ENCODE measurements at places on chromosomes 12 and 14.

- DNase-seq, result no peak
Observed at GRCh38 chr12:83265808-83266207, 579.1 kb downstream of the TMTC2 start.

- no peak for DNase-seq
Observed at GRCh38 chr14:60958146-60958545, 22.7 kb downstream of the TRMT5 start.

GRCh38 chr14:98599082-98599481 is 672.9 kb downstream of the BCL11B start:
- DNase-seq, result no peak

GRCh38 chr14:61296719-61297502 is 15.8 kb upstream of the TMEM30B start:
- no peak for DNase-seq

GRCh38 chr14:58455593-58456265 is 28.2 kb downstream of the KIAA0586 start:
- DNase-seq, result no peak

DNA sequence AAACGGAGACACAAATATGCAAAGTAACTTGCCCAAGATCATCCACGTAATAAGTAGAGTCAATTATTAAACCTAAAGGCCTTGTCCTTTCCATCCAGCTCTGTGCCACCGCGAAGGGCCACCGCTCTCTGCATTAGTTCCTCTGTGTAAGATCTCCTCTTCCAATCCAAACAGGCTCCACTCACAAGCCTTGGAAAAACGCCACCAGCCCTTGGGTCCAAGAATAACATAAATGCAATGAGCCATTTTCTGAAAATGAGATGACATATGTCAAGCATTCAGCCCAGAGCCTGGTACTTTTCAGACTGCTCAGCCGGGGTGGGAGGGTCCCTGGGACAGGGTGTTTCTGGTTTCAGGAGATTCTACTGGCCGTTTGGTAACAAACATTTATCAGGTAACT is 30.0 kb downstream of the DGLUCY start:
- DNase-seq, result no peak

- no peak for DNase-seq
Observed at GRCh38 chr12:89129167-89129870, 223.0 kb downstream of the DUSP6 start.

- no peak for DNase-seq
Observed at GRCh38 chr14:68528040-68528687, 264.7 kb downstream of the ZFP36L1 start.

- no peak for DNase-seq
Observed at GRCh38 chr12:94641283-94641682, 9.1 kb downstream of the TMCC3 start.

- no peak for DNase-seq
Observed at GRCh38 chr12:79690142-79690637, 574 bp downstream of the PAWR start.

DNA sequence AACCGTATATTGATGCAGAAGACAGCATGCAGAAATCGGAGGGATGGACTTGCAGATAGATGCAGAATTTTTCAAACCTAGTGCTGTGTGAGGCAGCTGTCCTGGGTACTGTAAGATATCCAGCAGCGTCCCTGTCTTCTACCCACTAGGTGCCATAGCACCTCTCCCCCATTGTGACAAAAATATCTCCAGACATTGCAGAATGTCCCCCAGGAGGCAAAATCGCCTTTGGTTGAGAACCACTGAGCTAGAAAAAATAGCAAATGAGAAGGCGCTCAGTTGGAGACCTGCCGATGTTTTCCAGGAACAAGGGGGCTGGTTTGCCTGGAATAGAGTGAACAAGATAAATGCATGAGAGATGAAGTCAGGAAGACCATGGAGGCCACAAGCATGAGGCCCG is 67.9 kb upstream of the TMEM132D start:
- no peak for DNase-seq

DNA sequence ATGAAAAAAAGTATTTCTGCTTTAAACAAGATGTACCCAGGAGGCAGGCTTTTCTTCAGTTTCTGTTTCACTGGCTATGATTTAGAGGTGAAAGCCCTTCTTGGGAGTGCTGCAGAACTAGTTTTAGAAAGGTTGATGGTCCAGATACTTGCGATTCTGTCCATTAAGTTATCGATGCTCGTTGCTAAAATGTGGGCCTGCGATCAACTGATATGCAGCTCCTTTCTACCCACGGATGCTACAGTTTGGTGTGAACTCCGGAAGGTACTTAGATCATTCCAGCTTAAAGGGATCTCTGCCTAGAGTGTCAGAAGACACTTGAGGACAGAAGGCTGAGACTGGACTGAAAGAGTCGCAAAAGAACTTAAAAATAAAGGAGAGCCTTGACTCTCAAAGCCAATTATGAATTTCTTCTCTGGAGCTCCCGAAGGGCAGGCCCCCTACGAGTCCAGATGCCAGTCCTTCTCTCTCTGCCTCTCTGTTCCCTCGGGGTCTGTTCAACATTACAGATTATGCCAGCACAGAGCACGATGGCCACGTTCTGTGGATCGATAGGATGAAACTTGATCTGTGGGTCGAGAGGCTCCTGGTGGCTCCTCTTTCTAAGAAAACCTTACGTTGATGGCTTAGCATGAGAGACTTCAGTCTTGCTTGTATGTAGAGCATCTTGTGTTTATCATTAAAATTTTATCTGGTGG is 40.0 kb downstream of the FBXW8 start:
- DNase-seq, result peak; percentile 90

DNA sequence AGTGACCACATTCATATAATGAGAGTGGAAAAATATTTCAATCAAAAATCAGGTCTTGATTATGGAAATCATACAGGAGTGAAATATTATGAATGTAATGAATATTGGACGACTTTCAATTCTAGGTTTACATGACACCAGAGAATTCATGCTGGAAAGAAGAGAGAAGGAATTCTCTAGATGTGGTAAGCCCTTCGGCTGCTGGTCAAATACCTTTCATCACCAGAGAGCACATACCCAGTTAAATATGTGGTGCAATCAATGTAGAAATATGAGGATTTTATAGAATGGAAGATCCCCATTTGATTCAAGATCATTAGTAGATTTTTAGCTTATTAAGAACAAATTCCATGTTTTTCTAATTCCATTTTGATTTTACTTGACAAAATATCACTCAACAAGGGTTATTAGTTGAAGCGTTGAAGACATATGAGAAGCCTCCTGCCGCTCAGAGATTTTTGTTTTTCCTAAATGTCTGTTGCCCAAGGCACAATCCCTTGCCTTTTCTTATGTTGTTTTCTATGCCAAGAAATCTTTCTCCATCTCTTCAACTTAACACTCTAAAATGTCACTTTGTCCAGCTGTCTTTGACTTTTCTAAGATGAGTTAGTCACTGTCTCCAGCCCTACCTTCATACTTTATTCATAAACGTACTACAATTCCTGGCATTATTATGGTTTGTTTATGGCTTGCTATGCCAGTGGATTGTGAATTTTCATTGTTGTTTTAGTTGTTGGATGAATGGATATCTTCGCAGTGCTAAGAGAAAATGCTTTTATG is 72.8 kb upstream of the ZDHHC17 start:
- DNase-seq, result no peak

GRCh38 chr14:61351477-61351876 is 30.1 kb downstream of the PRKCH start:
- DNase-seq, result no peak

- no peak for DNase-seq
Observed at GRCh38 chr14:57485635-57486034, 8.0 kb downstream of the CCDC198 start.

- no peak for DNase-seq
Observed at GRCh38 chr14:106789318-106789717, 1262.9 kb downstream of the TMEM121 start.

- peak; percentile 30 for DNase-seq
Observed at GRCh38 chr12:118714051-118714460, 267.3 kb upstream of the SRRM4 start.

DNA sequence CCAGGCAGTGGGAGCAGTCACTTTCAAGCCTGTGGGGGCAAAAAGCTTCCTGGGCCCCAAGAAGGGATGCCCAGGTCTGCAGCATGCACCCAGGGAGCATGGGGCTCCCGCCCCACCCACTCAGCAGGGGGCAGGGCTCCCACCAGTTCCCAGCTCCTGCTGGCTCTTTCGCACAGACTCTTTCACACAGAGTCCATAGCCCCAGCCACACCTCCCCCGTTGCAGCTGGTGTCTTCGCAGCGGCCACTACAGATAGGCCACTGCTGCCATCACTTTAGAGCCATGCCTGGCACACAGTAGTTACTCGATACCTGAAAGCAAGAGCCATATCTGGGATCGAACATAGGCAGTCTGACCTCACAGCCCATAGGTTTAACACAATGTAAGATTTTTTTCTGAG is 98.2 kb downstream of the NUAK1 start:
- no peak for DNase-seq

GRCh38 chr14:85897808-85898207 is 367.9 kb downstream of the FLRT2 start:
- no peak for DNase-seq

- no peak for DNase-seq
Observed at GRCh38 chr12:65934480-65935115, 110.3 kb downstream of the HMGA2 start.

GRCh38 chr12:127811988-127812387 is 455.0 kb upstream of the TMEM132C start:
- DNase-seq, result peak; percentile 59

GRCh38 chr14:33851931-33852330 is 98.9 kb downstream of the EGLN3 start:
- DNase-seq, result no peak

DNA sequence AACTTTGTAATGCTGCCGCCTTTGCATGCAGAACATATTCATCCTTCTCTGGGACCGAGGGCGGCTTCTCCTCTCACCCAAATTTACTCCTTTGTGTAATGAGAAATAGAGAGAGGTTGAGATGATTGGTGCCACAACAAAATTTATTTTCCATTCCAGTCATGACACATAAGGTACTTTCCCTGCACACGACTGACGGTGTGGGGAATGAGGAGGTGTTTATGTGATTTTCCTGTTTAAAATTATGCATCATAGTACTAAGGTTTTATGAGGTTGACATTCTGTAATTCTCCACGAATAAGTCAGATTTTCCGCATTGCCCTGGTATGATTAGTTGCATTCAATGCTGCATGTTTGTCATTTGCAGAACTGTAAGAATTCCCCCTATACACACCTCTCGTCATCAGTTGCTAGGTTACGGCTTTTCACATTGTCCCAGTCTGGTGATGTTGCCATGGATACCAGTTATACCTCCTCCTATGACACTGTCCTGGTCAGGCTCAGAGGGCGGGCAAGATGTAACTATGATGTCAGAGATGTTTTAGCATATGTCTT is 23.1 kb downstream of the BICDL1 start:
- peak; percentile 70 for DNase-seq

- DNase-seq, result no peak
Observed at GRCh38 chr12:49366096-49366651, 1.1 kb upstream of the SPATS2 start.

DNA sequence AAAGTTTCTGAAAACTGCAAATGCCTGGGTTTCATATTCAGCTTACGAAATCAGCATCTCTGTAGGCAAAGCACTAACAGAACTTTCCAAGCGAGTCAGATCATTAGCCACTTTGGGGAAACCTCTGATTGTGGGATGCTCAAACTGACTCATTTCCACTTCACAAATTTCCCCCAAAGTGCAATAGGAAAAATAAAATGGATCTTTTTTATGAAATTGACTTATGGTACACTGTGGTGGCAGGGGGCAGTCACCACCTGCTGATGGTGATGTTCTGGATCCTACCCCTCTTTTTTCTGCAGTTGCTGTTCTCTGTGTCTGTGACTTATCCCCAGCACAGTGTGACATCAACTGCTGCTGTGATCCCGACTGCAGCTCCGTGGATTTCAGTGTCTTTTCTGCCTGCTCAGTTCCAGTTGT is 5.6 kb downstream of the TCTN1 start:
- no peak for DNase-seq

GRCh38 chr12:17976202-17976601 is 113.8 kb downstream of the RERGL start:
- no peak for DNase-seq

DNA sequence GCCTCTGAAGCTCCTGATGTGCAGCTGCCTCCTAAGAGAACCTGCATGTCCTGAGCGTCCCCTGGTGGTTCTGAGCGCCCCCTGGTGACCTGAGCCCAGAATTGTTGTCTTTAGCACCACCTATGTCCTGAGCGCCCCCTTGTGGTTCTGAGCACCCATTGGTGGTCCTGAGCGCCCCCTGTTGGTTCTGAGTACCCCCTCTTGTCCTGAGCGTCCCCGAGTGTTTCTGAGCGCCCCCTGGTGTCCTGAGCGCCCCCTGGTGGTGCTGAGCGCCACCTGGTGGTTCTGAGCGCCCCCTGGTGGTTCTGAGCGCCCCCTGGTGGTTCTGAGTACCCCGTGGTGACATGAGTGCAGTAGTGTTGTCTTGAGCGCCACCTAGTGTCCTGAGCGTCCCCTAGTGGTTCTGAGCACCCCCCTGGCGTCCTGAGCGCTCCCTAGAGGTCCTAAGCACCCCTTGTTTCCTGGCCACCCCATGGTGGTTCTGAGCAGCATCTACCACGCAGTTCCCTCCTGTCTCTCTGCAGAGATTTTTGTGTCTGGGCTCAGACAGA is 782.5 kb downstream of the TMEM121 start:
- DNase-seq, result no peak

- DNase-seq, result no peak
Observed at GRCh38 chr12:18470251-18470650, 208.9 kb downstream of the PIK3C2G start.

DNA sequence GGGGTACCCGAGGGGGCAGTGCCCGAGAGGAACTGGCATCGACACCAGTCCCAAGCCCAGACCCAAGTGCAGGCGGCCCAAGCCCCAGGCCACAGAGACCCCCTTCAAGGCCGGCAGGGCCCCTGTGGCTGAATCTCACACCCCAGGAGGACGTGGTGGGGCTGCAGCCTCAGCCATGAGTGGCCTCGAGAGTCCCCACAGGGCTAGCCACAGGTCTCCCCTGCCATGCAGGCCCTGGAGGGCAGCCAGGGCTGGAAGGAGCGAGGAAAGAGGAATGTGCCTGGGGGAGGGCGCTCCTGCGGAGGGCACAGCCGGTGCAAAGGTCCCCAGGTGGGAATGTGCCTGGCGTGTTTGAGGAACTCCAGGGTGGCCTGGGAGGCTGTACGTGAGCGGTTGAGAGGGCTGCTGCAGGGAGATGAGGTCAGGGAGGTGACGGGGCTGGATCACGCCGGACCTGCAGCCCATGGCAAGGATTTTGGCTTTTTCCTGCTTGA is 86.1 kb downstream of the NCOR2 start:
- no peak for DNase-seq

- DNase-seq, result no peak
Observed at GRCh38 chr12:92503971-92504593, 198.7 kb upstream of the PLEKHG7 start.

All from SK-N-DZ (cell line).